ENCODE measurements at places on chromosomes 5 and 9.

- DNase-seq = no peak
Observed at GRCh38 chr5:7464182-7464581, 68.2 kb downstream of the ADCY2 start.

DNA sequence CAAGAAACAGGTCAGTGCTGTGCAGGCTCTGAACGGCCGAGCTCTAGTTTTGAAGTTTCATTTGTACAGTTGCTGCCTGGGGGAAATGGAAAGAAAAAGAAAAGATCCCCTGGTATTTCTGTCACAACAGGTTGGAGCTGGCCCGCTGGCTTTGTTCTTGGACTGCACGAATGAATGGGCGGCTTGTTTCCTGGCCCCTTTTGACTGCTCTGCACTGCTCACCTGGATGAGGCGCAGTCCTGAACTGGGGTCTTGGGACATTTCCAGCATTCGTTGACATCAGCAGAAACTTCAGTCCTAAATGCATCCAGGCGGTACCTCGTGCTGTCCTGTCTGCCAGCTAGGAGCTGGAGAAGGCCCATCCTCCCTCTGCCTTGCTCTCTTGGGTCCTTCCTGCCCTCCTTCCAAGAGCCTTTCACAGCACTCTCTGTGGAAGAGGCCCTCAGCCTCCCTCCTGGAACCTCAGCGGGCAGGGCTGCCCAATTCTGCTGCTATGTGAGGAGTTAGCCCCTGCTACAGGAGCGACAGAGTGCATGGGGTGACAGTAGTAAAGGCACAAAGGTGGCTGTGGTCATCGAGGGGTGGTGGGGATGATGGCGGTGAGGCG is 189.2 kb downstream of the FSTL4 start:
- no peak for DNase-seq

- peak; percentile 41 for DNase-seq
Observed at GRCh38 chr5:89268460-89268859, 385.5 kb upstream of the MEF2C start.

DNA sequence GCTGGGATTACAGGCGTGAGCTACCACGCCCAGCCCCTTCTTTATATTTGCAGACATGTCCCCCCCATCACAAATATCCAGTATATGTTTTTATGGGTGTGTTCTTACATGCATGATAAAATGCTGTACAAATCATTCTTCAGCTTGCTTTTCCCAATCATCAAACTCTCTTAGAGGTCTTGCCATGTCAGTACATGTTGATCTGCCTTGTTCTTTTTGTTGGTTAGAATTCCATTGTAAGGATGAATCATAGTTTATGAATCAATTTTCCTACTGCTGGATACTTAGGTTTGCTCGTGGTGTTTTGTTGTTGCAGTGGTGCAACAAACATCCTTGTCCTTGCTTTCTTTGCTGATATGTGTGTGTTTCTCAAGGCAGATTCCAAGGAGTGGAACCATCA is 79.9 kb upstream of the NEURL1B start:
- DNase-seq = no peak

DNA sequence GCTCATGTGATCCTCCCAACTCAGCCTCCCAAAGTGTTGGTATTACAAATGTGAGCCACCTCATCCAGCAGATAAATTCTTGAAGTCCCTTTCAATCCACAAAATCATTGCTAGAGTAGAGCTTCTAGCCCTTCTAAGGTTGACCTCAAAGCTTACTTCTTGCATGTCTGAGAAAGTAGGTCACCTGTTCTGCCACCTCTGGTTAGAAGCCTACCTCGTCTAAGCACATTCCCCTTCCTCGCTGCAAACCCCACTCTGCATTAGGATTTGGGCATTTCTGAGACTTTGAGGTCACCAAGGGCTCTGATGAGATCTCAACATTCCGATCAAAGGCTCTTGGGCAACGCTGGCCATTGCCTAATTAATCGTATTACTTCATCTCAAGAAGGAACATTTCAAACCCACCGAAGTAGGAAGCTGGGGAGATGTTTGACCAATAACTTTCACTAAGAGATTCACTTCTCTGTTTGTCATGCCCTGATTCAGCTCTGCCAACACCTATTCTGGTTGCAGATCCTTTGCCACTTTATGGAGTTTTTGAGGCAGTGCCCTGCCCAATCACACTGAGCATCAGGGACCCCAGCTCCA is 8.6 kb downstream of the ADAM19 start:
- DNase-seq = peak; percentile 96

GRCh38 chr5:159515909-159516415 is 185.7 kb upstream of the IL12B start:
- peak; percentile 70 for DNase-seq

GRCh38 chr5:117271656-117272055 is 697.0 kb upstream of the SEMA6A start:
- DNase-seq = no peak

DNA sequence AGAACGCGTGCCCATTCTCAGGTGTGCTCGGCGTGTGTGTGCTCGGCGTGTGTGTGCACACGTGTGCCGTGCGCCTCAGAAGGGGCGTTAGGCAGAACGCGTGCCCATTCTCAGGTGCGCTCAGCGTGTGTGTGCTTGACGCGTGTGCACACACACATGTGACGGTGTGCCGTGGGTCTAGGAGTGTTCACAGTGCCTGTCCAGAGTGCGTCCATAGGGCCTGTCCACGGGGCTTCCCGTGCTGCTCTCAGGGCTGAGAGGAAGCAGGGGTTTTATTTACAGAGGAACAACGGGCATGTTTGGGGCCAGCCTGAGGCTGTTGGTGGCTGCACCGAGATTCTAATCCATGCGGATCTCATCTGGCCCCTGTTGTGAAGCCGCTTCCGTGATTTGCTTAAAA is 14.2 kb upstream of the AHRR start:
- no peak for DNase-seq

- peak; percentile 70 for DNase-seq
Observed at GRCh38 chr5:17355586-17356346, 138.3 kb downstream of the BASP1 start.

DNA sequence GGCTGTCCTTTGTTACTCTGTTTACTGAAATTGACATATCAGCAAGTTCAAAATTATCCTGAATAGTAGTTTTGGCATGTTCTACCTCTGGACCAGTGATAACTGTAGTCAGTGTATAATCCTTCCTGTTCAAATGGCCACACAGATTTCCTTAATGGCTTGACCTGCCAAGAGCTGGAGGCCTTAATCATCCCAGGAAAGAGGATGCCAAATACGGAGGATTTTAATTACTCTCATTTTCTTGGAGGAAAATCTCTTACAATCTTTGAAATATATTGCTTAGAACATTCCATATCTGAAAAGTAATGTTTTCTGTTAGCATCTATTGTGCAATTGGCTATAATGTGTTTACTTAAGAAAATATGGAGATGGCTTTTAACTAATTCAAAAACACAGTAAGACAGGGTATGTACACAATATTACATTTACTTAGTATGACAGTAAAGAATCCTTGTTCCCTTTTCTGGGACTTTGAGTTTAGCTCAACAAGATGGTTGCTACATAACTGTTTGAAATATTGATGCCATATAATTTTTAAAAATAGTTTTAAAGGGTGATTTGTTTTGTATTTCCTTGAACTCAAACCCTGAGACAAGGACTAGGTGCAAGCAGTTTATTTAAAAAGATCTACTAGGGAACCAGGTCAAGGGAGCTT is 68.9 kb upstream of the SELENOP start:
- DNase-seq = peak; percentile 43

DNA sequence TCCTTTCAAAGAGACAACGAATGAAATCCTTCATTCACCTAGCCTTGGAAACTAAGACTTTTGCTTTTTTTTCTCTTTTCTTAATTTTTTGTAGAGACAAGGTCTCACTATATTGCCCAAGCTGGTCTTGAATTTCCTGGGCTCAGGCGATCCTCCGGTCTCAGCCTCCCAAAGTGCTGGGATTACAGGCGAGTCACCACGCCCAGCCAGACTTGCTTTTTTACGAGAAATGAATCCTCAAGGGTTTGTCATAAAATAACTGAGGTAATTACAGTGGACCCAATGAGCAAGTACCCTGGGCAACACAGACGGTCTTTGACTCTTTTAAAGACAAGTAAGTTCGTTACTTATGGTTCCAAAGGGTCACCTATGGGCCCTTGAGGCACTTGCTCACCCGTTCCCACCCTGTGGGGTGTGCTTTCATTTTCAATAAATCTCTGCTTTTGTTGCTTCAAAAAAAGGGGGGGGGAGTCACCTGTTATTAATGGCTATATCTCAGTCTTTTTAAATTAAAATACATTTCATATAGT is 70.4 kb downstream of the TRPM6 start:
- DNase-seq = no peak

DNA sequence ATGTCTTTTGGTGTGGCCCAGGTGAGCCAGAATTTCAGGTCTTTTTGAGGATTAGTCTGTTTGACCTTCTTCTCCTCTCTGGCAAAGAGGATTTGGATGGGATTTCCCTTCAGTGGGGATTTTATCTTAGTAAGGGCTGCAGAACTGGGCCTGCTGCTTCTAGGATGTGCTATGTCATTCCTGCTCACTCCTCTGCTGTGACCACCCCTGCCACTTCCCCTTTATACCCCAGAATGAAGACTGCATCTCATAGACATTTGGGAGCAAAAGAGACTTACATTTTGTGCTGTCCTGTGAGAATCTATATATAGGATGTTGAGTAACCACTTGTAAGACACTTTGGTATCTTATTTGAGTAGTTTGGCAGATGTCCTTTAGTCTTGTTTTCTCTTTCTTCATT is 76.2 kb downstream of the ARHGAP26 start:
- DNase-seq = peak; percentile 78

- DNase-seq = no peak
Observed at GRCh38 chr9:2800394-2801179, 43.3 kb downstream of the PUM3 start.

GRCh38 chr5:168076561-168076991 is 214.9 kb upstream of the WWC1 start:
- peak; percentile 35 for DNase-seq

DNA sequence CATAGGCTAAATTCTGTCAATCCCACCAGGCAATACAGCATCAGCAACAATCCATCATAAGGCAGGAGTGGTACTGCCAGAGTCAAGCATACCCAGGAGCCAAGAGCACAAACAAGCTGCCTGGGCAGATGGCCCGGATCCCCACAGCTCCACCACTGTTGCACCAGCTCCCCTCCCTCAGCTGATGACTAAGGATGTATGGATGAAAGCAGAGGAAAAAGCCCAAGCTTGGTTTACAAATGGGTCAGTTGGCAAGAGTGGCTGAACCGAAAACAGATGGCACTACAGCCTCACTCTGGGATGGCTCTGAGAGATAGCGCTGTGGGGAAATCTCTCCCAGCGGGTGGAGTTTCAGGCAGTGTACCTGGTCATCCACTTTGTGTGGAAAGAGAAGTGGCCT is 29.4 kb downstream of the DROSHA start:
- DNase-seq = no peak

Measured in suppressor macrophage treated with lipopolysaccharide for 4 hours (primary cell).